ENCODE measurements at places on chromosomes 16 and 17.

DNA sequence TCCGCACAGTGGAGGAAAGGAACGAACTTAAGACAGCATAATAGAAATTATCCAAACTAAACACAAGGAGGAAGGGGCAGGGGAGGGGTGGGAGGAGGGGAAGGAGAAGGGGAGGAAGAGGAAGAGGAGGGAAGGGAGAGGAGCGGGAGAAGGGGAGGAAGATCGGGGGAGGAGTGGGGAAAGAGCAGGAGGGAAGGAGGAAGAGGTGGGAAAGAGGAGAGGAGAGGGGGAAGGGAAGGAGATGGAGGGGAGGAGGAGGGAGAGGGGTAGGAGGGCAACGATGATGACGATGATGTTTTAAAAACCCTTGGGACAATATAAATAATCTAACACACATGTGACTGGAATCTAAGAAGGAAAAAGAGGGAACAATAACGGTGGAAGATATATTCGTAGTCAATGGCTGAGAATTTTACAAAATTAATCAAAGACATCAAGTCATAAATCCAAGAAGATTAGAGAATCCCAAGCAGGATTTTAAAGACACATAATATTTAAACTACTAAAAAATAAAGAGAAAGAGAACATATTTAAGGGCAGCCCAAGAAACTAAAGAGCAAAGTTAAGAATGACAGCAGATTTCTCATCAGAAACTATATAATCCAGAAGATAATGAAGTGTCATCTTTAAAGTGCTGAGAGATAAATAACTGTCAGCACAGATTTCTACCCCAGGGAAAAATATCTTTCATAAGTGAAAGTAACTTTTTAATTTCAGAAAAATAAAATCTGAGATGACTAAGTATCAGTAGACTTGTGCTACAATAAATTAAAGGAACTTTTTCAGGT, 30.2 kb downstream of the C16orf95 start:
- DNase-seq, result no peak

- no peak for DNase-seq
These were observed 260.8 kb upstream of the PSMD7 start for GRCh38 chr16:74035816-74036215.

- DNase-seq, result no peak
These were observed 246.4 kb downstream of the XYLT1 start for GRCh38 chr16:17224350-17224749.

DNA sequence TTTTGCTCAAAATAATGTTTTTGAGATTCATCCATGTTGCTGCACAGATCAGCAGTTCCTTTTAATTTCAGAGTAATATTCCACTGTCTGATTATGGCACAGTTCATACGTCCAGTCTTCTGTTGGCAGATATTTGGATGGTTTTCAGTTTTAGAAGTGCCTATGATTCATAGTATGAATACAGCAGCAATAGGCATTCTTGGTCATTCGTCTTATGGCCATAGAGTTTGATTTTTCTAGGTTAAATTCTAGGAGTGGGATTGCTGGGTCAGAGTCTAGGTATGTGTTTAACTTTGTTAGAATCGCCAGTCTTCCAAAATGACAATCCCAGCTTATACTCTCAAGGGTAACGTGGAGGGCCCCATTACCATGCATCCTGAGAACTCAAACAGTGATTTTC, 11.5 kb upstream of the IL34 start:
- DNase-seq, result no peak

DNA sequence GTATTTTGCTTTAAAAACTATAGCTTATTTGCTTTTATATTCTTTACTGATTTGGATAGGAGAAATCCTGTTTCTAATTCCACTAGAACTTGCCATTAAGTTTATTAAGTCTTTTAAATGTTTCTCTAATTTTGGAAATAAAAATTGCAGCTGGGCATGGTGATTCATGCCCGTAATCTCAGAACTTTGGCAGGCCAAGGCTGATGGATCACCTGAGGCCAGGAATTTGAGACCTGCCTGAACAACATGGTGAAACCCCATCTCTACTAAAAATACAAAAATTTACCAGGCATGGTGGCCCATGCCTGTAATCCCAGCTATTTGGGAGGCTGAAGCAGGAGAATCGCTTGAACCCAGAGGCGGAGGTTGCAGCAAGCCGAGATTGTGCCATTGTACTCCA, 30.7 kb downstream of the DNAH17 start:
- no peak for DNase-seq

- DNase-seq, result no peak
These were observed 19.2 kb upstream of the MRPS23 start for GRCh38 chr17:57868910-57869616.

DNA sequence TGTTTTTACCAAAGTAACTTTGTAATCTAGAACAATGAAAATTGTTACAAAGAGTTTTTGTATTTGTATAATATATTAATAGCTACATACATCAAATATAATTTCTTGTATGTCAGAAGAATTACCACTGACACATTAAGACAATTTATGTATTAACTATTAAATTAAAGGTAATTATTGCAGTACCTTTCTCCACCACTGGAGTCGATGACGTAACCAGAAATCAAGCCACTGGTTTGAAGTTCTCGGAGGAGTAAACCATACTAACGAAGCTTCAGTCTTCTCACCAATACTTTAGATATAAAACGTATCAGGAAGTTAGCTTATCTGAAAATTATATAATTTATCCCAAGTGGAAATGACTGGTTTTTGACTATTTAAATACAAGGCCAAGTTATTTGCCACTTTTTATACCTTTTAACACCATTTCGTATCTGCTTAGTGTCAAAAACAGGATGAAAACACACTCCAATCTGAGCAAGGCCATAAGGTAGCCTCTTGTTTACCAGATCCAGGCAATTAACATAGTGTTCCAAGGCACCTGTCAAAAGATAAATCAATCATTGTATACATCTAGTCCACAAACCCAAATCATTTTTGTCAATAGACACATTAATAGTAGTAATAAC, 4.3 kb downstream of the POLG2 start:
- DNase-seq, result peak; percentile 14

DNA sequence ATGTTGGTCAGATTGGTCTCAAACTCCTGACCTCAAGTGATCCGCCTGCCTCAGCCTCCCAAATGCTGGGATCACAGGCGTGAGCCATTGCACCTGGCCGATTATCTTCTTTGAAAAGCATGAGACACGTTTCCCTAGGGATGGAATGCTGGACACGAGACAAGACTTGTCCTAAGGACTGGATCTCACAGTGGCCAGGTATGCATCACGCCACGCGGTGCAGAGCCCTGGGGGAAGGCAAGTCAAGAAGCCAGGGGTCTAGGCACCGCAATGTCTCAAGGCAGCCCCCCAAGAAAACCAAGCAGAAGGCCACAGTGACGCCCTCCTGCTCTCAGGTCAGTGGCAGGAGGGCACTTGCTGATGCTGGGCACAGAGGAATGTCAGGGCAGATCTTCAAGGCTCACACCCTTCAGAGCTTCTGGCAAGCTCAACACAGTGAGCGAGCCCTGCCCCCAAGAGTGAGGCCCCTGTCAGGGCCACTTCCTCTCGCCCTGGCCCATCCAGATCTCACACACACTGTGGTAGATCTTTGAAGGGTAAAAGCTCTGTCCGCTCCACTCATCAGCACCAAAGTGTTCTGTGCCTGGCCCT, 134.7 kb downstream of the ZNF778 start:
- DNase-seq, result no peak

DNA sequence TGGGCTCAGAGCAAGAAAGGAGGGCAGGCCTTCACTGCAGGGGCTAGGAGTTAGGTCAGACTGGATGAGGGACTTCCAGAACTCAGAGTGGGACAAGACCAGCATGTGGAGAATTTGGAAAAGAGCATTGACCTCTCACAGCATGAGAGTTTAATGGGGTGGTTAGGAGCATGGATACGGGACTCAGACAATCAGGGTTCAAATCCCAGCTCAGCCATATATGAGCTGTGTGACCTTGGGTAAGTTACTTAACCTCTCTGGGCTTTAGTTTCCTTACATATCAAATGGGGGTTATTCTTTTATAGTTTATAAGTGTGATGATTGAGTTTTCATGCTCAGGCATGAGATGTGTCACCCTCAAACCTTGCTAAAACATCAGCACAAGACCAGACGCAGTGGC, 37.4 kb upstream of the ALKBH5 start:
- no peak for DNase-seq

DNA sequence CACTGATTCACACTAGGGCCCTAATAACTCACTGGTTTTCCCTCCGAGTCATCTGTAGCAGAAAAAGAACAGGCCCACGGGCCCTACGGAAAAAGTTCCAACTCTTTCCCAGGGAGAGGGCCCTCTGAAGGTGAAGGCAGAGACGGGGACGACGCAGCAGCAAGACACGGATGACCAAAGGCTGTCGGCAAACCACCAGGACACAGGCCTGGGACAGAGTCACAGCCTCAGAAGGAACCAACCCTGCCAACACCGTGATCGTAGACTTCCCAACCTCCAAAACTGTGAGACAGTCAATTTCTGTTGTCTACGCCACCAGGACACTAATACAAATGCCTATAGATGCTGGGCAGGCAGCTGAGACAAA, 5.2 kb upstream of the SPHK1 start:
- no peak for DNase-seq

DNA sequence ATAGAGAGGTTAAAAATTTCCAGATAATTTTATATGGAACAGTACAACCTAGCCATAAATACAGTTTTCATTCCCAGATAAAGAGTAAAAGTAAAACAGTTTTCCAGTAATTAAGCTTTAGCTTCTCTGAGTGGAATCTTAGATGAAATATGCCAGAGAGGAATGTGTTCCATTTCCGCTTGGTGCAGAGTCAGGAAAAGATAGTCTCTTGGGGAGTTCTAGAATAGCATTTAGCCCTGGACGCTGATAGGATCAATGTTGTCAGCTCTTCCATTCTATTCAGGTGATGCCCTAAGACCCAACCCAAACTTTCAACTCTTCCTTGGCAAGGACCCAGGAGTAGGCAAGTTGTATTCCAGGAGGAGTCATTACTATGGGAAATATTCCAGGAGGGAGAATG, 30.9 kb upstream of the ABCA3 start:
- no peak for DNase-seq

- no peak for DNase-seq
These were observed 157.9 kb downstream of the TOX3 start for GRCh38 chr16:52389045-52389444.

- no peak for DNase-seq
These were observed 8.6 kb downstream of the KRT10 start for GRCh38 chr17:40813804-40814203.

- peak; percentile 91 for DNase-seq
These were observed 13.1 kb upstream of the SEPHS2 start for GRCh38 chr16:30458561-30459394.

- DNase-seq, result no peak
These were observed 1147.5 kb upstream of the CDH8 start for GRCh38 chr16:63183743-63184142.

DNA sequence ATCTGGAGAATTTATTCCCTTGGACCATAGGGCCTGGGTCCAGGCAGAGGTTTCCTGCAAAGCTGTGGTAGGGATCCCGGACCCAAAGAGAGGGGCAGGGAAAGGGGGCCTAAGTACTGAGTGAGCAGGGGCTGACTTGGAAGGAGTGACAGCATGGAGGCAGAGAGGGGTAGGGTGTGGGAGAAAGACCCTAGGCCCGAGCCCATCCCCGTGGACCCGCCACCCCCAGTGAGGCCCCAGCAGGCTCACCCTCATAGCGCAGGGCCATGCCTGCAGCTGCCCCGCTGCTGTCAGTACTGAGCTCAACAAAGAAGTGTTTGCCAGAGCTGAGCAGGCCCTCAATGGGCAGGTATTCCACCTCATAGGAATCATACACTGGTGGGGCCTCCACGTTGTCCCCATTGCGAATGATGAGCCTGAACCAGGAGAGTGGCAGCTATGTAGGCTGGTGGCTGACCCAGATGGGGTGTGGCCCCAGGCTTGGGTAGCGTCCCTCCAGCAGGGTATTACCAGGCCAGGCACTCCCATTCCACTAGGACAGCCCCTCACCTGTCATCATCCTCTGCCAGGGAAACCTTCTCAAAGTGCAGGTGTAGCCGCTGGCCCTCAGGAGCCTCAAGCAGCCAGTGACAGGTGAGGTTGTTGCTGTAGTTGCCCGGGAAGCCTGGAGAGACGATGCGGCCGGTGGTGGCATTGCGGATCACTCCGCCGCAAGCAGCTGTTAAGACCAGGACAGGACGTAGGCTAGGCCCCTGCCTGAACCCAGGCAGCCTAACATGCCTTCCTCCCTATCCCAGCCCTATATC, 9.1 kb upstream of the PHF12 start:
- DNase-seq, result no peak

DNA sequence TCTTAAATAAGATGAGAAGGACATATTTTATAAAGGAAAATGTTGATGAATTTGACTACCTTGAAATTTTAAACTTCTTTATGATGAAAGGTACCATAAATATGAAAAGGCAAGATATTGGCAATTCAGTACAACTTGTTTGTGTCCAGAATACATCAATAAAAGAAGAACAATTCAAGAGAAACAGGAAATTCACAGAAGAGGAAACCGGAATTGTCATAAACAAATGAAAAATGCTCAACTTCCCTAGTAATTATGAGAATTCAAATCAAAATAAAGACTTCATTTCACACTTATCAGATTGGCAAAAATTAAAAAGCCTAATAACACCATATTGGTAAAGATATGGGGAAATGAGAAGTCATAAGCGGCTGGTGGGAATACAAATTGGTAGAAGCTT, 54.3 kb downstream of the WSB1 start:
- DNase-seq, result no peak

- DNase-seq, result no peak
These were observed 53.0 kb downstream of the NFAT5 start for GRCh38 chr16:69618721-69619120.

DNA sequence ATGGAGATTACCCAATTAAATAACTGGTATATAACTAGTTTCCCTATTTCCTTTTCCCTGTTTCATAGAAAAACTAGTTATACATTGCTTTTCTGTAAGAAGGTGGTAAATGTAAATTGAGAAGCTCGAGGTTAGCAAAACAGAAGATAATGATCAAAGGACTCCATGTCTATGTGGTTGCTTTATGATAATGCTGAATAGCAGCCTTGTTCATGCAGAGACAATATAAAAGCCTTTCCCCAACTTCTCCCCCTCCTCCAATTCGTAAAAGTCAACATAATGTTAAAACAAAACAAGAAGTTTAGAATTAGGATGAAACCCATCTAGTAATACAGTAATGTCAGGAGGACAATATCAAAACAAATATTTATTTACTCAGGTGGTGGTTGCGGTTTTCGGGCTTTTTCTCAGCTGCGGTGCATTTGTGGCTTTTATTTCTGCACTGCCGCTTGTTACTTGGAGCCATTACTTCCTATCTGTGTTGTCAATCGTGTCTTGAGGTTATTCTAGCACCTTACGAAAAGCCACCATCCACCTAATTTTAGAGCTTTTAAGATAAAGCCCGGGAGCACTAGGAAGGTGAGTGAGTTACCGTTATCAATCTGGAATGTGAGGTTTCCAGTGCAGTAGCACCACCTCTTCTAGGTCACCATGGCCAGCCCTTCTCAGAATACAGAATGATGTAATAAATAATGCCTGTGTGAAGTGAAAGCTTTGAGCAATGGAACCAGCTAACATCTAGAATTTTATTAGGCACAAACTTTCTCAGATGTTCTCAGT, 297.5 kb downstream of the CDH13 start:
- no peak for DNase-seq

All from KG1 (cell line).